ENCODE measurements at places on chromosomes 7 and 10.
A peak's percentile ranks its signal among the peaks of the same experiment; 100 is the strongest.

DNA sequence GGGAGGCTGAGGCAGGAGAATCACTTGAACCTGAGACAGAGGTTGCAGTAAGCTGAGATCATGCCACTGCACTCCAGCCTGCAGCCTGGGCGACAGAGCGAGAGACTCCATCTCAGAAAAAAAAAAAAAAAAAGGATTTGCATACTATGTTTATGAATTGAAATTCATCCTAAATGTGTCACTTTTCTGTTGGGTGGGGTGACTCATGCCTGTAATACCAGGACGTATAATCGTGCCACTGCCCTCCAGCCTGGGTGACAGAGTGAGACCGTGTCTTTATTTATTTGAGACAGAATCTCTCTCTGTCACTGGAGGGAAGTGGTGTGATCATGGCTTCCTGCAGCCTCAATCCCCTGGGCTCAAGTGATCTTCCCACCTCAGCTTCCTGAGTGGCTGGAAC is 5.8 kb downstream of the ZNF212 start:
- DNase-seq: peak; percentile 64

GRCh38 chr10:67779465-67780203 is 58.4 kb downstream of the DNAJC12 start:
- DNase-seq: peak; percentile 86

- no peak for DNase-seq
These were observed 61.1 kb downstream of the MKI67 start for GRCh38 chr10:128064970-128065580.

GRCh38 chr10:541750-542371 is 147.6 kb downstream of the DIP2C start:
- no peak for DNase-seq

GRCh38 chr10:126508535-126509040 is 120.3 kb upstream of the ADAM12 start:
- no peak for DNase-seq

GRCh38 chr7:16935341-16935735 is 53.6 kb upstream of the AGR3 start:
- DNase-seq: no peak

DNA sequence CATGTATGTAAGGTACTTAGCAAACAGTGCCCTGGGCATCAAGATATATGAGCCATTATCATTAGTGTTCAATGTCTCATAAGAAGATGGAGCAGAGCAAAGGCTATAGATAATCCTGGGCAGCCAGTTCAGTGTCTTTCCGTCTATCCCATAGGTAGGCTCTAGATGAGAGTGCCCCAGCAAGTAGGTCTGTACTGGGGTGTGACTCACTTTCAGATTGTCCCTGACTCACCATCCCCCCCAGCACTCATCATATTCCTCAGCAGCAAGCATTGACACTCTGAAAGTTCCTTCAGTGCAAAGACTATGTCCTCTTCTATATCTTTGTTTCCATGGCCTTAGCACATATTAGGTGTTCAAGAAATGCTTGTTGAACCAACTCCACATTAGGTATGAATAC is 20.0 kb upstream of the FAM204A start:
- DNase-seq: no peak

- DNase-seq: no peak
These were observed 12.4 kb upstream of the SEC24C start for GRCh38 chr10:73731588-73732375.

DNA sequence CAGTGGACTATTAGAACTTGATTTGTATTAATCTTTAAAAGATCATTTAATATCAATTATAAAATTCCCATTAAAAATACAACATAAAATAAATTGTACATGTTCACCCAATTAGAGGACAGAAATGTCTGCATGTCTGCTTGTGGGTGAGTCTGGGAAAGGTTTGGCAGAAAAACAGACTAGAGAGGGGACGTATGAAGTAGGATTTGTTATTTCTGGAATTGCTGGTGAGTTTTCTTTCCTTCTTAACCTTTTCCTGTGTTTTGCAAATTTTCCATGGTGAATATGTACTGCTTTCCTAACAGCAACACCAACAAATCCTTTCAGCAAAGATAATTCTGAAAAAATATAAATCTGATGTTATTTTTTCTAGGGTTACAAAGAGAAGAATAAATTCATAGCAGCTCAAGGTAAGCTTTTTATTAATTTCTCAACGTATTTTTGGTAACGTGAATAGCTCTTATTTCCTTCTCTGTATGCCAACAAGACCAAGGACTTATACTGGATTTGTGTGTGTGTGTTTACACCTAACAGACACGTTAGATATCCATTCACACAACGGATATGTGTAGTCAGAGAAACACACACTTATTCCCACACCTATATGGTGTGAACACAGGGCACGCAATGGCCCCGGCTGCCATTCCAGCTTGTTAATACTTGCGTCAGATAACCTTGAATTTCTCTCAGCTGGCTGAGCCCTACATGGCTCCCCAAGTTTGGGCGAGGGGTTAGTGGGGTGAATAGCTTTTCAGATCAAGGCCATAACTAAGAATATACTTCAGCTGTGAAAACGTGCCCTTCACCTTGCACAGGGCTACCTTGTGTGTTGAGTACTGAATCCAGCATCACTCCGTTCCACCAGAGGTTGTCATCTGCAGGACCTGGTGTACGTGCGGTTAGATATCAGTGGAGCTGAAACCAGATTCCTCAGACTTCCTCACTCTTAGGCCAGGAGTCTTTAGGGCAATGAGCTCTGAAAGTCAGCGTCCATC is 64.6 kb downstream of the MKI67 start:
- no peak for DNase-seq

- DNase-seq: no peak
These were observed 15.3 kb downstream of the CALML3 start for GRCh38 chr10:5540080-5540479.

GRCh38 chr7:44279286-44279685 is 46.1 kb downstream of the CAMK2B start:
- no peak for DNase-seq

- DNase-seq: peak; percentile 20
These were observed 129.6 kb upstream of the CCDC6 start for GRCh38 chr10:60035984-60036383.

DNA sequence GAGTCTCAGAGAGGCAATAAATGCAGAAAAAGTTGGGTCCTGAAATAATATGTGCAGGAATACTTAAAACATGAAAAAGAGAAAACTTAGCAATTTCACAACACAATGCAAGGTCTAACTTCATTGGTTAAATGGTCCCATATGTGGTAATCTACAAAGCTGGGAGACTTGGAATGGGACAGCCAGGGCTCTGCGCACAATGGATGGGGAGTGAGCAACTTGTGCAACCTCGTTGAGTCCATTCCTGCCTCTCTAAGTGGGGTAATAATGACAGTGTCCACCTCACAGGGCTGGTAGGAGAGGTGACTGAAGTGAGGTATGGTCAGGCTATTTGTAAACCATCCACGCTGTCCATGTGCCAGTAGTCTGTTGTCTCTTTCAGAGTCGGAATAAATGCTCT is 11.8 kb upstream of the EMX2 start:
- DNase-seq: no peak

Data from common myeloid progenitor, CD34-positive (primary cell).